ENCODE measurements at places on chromosomes 4 and X.

GRCh38 chr4:151990201-151990600 lies 229.4 kb upstream of the GATB start:
- no peak for DNase-seq

DNA sequence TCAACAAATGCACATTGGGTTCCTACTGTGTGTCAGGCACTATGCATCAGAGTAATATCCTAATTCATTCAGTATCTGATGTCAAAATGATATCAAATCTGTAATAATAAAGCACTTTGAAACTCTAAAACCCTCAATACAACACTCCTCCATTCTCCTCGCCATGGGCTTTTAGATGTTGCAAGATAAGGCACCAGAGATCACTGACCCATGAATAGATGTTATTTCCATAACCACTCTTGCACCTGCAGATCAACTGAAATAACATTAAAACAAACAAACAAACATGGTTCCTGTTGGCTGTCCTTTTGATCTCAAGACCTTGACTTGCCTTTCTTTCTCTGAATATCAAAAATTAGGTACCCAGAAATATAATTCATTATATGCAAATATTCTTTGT lies 100.2 kb downstream of the MAB21L2 start:
- DNase-seq = no peak

DNA sequence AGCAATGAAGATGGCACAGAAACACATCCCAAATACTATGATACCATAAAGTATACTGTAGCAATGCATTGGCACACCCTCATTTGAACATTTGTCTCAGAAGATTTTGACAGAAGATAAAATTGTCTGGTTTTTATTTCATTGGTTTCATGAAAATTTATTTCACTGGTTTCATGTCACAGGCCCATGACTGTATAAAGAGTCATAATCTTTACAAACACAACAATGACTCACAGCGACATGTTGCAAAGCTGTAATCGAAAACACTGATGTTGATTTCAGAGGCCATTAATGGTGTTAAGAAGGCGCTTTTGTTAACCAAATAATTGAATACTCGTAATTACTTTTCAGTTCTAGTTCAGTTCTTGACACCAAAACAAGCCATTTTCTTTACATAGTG lies 8.1 kb upstream of the DTHD1 start:
- DNase-seq = no peak

DNA sequence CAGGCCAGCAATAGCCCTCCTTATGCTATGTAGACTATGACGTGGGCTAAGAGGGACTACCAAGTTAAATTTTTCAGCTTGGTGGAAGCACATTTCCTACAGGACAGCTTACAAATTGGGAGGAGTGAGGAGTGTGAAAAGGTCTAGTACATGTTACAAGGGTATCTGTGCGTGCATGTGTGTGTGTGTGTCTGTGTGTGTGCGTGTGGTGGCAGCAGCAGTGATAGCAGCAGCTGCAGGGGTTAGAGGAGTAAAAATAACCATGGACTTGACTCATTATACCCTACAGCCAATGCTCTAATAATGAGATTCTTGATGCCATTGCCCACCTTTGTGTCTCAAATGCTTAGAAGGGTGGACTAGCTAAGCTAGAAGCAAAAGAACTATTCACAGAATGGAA lies 88.6 kb downstream of the SLC9A7 start:
- DNase-seq = no peak

GRCh38 chr4:38281371-38282071 lies 321.3 kb downstream of the PTTG2 start:
- DNase-seq = no peak

- DNase-seq = no peak
Observed at GRCh38 chr4:147543034-147543433, 62.1 kb downstream of the EDNRA start.

- DNase-seq = no peak
Observed at GRCh38 chr4:133938061-133938460, 263.5 kb downstream of the PABPC4L start.

GRCh38 chr4:69617083-69617694 lies 22.3 kb downstream of the UGT2A2 start:
- DNase-seq = peak; percentile 56

DNA sequence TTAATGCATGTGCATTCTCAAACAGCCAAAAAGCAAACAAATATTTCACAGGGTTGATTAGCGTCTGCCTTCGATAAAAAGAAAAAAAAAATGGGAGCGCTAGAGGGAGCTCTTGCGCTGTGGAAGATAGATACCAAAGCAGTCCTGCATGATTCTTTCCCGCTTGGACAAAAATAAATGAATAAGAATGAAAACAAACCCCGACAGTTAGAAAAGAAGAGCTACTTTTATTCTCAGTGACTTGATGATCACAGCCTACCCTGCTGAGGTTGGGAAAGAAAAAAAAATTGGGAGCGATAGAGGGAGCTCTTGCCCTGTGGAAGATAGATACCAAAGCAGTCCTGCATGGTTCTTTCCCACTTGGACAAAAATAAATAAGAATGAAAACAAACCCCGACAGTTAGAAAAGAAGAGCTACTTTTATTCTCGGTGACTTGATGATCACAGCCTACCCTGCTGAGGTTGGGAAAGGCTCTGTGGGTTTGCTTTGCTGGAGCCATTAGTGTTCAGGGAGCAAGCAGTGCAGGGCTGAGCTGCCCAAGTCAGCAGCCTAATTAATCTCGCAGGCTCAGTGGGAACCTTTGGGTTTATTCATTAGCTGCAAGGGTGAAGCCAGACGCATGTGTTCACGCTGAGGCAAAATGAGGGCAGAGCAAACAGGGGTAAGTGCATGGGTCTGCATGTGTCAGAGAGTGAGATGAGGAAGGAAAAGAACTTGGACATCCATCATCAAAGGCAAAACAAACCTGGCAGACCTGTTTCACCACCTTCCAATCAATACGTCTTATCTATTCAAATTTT lies 249.3 kb upstream of the PRKX start:
- DNase-seq = peak; percentile 10

GRCh38 chr4:78612398-78613178 lies 61.0 kb downstream of the ANXA3 start:
- peak; percentile 67 for DNase-seq

DNA sequence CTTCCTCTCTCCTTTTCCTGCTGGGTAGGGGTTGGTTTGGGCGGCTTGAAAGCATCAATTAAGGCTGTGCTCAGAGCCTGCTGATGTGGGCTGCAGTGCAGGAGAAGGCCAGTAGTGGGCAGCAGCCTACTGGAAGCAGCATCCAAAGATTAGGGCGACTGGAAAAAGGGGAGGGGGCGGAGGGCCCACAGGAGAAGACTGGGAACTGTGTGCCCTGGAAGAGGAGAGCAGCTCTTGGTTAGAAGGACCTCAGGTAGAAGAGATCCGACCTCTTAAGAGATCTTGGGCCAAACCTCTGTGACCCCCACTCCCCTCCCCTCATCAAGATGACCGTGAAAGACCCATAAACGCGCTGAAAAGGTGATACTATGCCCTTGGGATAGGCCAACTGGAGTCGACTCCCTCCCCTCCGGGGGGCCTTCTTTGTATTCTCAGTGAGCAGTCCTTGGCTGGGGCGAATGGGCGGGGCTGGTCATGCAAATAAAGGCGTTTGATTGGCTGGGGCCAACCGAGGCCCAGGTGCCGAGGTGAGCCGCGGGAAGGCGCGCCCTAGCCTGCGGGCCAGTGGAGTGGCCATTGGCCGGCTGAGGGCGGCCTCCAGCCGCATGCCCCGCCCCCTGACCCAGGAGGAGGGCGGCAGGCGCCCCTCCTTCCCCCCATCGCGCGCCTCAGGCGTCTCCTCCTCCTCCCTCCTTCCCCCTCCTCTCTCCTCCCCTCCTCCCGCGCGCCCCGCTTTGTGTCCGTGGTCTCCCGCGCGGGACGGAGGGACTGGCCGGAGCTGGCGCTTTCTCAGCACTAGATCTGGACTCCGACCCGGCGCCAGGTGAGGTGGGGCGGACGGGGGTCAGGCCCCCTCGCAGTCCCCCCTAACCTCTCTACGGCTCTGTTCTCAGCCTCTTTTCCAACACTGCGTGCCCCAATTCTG lies 10.1 kb downstream of the DLG3 start:
- DNase-seq = no peak

GRCh38 chr4:83516042-83516772 lies 19.7 kb upstream of the GPAT3 start:
- peak; percentile 74 for DNase-seq

DNA sequence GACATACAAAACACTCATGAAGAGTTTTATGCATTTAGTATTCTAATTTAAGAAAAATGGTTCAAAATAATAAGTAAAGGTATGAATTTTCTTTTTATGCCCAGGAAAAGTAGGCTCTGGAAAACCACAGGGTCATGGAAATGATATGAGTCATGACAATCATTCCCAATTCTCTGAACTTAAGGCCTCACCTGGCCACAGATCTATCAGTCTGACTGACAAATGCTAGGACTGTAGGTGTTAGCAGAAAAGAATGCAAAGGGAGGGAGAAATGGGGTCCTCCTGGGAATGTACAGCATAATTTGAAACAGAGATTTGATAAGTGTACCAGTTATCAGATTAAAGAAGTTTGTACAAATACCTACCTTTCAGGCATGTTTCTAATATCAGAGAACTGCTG lies 270.5 kb upstream of the ARSJ start:
- DNase-seq = no peak

DNA sequence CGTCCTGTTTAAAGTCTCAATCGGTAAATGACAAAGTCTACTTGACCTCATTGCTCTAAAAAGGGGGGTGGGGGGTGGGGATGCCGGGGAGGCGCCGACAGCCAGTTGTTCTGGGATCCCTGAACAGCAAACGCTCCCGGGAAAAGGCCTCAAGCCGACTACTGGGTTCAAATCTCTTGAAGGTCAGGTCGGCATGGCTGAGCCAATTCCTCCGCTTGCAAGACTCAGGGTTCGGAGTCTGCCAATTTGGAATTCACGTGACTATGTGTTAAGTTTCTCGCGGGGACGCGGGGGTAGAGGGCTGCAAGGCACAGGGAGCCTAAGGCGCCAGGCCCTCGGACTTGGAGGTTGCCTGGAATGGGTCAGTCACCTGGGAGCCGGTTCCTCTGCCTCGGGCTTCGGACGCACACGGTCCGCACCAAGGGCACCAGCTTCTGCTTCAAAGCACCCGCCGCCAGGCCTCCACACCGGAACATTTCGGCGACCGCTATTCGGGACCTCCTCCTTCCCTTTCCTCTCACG lies 399 bp downstream of the AIFM1 start:
- DNase-seq = no peak

GRCh38 chrX:13367950-13368349 lies 48.1 kb upstream of the ATXN3L start:
- no peak for DNase-seq

DNA sequence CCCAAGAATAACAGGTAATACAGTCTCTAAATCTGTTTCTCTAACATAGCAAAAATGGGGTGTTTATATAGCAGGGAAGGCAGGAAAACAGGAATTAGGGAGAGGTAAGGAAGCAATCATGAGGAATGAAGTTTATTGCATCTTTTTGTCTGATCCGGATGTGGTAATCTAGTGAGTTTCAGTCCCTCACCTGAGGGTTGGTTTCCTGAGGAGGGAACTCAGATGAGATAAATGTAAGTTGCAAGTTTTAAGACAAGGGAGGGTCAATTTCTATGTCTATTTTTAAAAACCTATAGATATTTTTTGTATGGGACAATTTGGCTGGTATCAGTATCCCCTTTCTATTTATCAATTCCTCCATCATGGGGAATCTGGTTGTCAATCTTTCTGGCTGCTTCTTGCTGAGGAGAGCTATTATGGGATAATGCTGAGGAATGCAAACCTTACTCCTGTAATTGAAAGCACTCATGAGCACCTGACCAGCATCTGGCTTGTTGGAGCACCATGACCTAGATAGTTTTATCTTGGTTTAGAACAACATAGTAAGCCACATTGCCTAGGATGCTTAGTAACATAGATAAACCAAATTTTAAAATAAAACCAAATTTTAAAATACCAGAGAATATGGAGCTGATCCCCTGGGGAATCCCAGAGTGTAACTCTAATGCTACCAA lies 130.1 kb downstream of the ADAM29 start:
- no peak for DNase-seq

DNA sequence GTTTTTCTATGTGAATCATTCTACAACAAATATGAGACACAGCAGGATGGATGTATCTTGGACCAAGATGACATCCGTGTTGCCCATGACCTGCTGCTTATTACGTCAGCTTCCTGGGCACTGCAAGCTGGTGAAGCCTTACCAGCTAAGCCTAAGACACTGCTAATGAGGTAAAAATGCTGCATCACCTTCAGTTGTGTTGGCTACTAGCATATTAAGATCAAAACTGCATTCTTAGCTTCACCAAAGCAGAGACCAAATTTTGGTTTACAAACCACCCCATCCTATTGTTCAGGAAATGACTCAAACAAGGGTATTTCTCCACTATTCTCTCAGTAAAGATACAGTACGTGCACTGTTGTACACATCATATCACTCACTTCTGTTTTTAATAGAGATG lies 50.3 kb downstream of the MAML3 start:
- no peak for DNase-seq

DNA sequence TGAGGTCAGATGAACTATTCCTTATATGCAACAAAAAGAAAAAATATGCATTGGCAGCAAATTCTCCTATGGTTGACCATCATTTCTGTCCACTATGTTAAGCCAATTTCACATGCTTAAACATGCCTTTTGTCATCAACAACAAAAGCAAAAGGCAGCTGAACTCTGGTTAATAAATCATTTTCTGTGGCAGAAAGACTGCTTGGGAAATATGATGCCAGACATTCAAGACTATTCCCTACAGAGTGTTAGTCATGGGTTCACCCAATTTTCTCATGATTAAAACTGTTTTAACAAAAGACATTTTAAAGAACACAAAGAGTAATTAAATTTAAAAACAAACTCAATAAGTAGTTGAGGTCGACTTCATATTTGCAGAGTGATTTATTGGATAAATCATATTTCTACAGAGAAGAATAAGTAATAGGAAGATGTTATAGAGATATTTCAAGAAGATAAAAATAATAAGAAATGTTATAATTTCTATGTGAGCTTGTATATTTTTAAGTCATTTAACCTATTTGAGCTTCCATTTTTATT lies 890.6 kb downstream of the STPG2 start:
- DNase-seq = no peak

GRCh38 chr4:7334521-7335275 lies 100.0 kb downstream of the PSAPL1 start:
- no peak for DNase-seq

DNA sequence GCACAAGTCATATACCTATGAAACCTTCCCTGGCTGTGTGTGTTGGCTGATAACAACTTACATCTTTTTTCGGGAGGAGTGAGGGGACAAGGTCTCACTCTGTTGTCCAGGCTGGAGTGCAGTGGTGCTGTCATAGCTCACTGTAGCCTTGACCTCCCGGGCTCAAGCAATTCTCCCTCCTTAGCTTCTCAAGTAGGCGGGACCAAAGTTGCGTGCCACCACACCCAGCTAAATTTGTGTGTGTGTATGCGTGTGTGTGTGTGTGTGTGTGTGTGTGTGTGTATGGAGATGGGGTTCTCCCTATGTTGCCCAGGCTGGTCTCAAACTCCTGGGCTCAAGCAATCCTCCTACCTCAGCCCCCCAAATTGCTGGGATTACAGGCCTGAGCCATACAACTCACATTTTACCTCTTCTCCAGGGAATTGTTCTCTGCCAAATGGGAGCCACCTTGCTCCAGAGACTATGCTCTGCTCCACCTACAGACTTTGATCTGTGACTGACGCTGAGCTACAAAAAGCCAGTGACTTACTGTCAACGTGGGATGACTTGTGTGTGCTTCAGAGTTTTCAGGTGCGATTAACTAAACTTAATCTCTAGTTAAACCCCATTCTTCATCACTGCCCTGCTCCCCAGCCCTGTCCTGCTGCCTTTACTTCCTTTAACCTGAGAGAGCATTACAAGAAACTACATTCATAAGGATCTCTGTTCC lies 2.0 kb upstream of the BEX4 start:
- DNase-seq = no peak

- DNase-seq = no peak
Observed at GRCh38 chrX:13571136-13571535, 1.7 kb downstream of the EGFL6 start.

GRCh38 chr4:174929346-174929745 lies 11.2 kb downstream of the ADAM29 start:
- no peak for DNase-seq
